ENCODE measurements at places on chromosomes 13 and 19.
A peak's percentile ranks its signal among the peaks of the same experiment; 100 is the strongest.

DNA sequence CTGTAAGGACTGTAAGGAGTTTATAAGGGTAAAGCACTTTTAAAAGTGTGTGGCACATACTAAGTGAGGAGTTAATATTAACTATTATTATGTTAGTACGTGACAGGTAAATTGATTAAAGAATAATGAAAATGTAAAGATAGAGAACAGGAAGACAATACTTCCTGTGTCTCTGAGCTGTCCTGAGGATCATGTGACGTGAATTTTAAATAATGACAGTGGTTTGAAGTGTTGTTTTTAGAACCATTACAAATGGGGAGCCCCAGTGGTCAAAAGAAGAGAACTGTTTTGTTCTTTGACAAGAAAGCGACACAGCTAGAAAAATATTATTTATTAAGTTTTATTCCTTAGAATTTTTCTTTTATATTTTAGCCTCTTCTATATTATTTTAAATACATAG, 241.2 kb upstream of the STARD13 start:
- DNase-seq = no peak

DNA sequence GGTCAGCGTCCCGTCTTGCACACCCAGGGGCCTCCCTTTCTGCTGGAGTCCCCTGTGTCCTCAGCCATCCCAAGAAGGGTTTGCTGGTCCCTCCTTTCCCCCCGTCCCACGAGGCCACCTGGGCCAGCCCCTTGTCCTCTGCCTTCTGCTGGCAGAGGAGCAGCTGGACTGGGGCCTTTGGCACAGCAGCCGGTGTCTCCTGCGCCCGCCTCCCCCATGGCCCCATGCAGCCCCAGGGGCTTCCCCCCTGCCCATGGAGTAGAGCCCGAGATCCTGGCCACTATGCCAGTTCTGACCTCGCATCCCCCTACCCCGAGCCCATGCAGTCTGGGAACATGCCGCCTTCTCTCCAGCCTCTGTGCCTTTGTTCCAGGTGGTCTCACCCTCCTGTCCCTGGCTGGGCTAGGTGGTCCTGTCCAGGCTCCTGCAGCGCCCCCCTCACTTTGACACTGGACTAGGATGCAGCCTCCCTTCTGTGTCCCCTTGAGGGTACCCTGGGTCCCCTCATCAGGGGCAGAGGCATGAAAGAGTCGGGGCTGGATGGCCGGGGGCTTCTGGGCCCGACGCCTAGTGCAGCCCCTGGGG, 5.7 kb upstream of the GARIN5A start:
- DNase-seq = no peak

DNA sequence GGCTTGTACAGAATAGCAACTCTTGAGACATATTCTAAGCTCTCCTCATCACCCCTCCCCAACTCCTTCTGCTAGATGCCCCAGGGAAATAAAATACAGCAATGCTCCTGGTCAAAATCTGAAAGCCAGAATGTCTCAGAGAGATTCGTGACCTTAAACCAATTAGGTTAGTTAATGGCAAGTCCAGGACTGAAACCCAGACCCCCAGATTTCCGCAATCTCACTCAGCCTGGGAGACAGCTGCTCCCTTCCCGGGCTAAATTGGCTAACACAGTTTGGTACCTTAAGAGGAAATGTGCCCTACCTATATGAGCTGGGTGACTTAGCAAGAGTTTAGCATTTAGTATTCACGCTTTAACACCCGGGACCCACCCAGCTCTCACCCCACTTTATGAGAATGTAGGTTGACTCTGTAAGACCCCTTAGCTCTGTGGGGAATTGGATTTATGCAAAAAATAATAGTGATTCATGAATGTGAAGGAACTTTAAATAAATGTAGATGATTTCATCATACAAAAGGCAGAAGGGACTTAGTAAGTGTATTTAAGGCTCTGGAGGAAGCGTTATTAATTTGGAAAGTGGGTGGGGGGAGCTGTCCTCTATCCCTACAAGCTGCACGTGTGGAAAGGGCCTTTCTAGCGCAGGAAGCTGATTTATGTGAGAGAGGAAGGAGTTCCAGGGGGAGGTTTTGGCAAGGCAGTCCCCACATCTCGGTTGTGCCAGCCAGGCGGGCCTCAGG, 1.1 kb downstream of the DLEU7 start:
- no peak for DNase-seq

DNA sequence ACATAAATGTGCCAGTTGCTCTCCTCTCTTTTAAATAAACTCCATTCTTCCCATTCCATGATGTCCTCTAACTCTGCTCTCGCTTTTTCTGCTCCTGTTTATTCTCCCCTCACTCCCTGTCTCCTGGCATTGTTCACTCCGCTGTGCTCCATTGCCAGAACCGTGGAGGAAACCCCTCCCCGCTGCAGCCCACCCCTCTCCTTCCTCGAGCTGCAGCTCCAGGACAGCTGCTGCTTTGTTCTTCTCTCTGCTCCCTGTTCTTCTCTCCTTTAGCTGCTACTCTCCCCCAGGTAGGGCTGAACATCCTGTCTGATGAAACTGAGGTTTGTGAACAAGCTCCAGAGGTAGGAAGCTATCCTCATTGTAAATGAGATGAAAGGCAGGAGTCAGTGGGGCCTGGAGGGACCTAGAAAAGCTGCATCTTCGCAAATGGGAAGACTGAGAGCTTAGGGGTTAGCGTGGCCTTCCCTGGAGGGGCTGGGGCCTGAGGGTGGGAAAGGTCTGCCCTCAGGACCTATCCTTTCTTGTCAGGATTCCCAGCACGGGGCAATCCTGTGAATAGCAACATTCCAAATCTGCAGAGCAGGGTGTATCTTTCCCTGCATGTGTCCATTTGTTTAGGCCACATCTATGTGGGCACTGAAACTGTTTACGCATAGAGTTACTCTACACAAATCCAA, 243.7 kb downstream of the DNAJC15 start:
- DNase-seq = no peak

- DNase-seq = no peak
These were observed 2.3 kb downstream of the NCCRP1 start for GRCh38 chr19:39199025-39199424.

- DNase-seq = no peak
These were observed 220.3 kb downstream of the KLF12 start for GRCh38 chr13:73913751-73914518.

- peak; percentile 63 for DNase-seq
These were observed 49.0 kb upstream of the FRY start for GRCh38 chr13:31982540-31982939.

DNA sequence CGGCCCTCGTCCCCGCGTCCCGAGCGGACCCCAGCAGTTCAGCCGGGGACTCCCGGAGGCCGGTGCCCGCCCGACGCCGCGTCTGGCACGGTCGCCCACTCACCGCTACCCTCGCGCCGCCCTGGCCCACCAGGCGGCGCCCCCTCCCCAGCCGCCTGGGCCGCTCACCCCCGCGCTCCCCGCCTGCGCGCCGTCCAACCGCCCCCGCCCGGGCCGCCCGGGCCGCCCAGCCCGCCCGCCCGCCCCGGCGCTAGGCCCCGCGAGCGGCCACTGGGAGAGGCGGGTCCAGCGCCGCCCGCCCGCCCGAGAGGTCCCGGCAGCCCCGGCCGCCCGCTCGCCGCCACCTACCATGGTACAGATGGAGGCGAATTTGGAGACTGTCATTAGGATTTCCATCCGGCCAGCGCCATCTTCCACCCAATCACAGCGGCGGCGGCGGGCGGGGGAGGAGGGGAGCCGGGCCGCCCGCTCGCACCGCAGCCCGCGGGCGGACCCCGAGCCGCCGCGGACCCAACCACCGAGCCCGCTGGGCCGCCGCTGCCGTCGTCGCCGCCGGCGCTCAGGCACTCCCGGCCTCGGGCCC, at the start of gene USP12:
USP12 (minus strand) TSS at position 568 of the 583 bp plus-strand sequence; CDS start at position 396, 172 bp downstream.
- DNase-seq = no peak

DNA sequence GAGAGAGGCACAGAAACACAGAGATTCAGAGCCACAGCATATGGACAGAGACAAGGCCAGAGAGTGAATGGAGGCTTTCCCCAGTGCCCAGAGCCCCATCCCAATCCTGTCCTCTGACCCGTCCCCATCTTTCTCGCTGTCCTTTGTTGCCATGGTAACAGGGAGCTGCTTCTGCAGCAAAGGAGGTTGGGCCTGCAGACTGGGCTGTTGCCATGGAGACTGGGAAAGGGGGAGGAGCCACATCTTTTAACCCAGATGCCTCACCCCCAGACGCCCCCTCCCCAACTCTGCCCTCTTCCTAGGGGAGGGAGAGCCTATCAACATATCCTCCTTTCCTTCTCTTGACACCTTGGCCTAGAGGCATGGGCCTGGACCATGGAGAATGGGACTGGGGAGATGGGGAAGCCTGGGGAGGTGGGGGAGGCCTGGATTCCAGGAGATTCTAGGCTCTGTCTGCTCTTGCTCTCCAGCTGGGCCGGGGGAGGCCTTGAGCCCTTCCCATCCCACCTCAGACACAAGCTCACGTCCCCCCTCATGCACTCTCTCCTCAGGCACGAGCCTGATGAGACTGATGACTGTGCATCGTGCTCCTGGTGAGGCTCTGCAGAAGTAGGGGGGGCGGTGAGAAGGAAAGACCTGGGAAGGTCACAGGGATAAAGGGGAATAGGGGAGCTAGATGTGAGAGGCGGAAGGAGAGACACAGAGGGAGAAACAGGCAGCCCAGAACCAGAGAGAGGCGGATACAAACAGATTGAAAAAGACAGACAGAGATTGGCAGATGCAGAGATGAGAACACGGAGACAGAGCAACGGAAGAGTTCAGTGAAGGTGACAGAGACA, 2.1 kb upstream of the ATP1A3 start:
- no peak for DNase-seq

- DNase-seq = no peak
These were observed 258.4 kb downstream of the SPRY2 start for GRCh38 chr13:80082396-80083080.

DNA sequence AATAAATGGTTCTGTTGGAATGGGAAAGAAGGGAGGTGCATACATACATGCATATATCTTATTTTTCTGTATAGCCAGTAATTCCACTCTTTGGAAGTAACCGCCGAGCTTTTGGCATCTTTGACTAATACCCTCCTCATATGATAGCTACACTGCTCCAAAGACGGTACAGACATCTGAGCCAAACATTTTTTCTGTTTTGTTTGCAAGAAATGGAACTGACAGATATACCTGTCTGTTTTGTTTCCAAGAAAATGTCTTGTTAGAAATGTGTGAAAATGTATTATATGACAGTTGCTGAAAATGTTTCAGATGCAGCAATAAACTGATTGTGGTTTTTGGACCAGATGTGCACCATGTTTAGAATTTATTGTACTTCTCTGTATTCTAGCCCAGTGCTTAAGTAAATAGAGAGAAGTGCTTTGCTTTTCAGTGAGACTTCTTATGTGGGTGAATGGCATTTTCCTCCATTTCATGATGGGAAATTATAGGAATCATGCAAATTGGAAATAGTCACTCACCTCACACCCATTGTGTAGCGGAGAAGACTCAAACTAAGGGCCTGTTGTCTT, 396.9 kb downstream of the KCNRG start:
- DNase-seq = no peak

- DNase-seq = no peak
These were observed 992.6 kb downstream of the PCDH9 start for GRCh38 chr13:66237411-66238062.

GRCh38 chr19:51258165-51259160, 7.6 kb downstream of the SIGLECL1 start:
- no peak for DNase-seq

GRCh38 chr13:24747248-24748060, 16.5 kb upstream of the RNF17 start:
- DNase-seq = peak; percentile 19

GRCh38 chr19:44592451-44592890, 20.9 kb upstream of the IGSF23 start:
- no peak for DNase-seq

- no peak for DNase-seq
These were observed 16.0 kb downstream of the KCNC3 start for GRCh38 chr19:50312967-50313811.

- no peak for DNase-seq
These were observed 16.3 kb upstream of the PTBP1 start for GRCh38 chr19:780935-781334.

DNA sequence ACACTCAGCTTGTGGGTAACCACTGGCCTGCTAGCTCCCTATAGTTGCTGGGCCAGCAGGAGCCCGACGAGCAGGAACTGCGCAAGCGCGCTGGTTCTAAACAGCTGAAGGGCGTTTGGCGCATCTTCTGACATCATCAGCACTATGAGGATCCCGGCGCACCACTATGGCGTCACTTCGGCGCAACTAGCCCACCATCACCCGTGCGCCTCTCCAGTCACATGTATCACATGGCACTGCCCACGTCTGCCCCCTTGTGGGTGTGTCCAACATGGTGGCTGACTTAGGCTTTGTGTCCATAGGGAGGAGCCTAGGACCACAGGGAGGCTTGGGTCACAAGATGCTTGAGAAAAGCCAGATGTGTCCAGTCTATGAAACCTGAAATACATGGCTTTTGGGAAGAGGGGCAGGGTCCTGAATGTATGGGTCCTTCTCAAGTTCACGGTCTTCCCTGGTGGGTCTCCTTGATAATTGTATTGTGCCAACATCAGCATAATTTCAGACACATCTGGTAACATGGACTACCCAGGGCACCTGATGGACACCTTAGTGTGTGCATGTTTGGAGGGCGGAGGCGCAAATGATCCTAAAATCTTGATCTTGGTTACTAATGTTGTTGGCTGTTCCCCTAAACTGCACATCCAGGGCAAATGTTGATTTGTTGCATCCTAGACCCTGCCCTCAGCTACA, 18.0 kb downstream of the KLK4 start:
- no peak for DNase-seq

DNA sequence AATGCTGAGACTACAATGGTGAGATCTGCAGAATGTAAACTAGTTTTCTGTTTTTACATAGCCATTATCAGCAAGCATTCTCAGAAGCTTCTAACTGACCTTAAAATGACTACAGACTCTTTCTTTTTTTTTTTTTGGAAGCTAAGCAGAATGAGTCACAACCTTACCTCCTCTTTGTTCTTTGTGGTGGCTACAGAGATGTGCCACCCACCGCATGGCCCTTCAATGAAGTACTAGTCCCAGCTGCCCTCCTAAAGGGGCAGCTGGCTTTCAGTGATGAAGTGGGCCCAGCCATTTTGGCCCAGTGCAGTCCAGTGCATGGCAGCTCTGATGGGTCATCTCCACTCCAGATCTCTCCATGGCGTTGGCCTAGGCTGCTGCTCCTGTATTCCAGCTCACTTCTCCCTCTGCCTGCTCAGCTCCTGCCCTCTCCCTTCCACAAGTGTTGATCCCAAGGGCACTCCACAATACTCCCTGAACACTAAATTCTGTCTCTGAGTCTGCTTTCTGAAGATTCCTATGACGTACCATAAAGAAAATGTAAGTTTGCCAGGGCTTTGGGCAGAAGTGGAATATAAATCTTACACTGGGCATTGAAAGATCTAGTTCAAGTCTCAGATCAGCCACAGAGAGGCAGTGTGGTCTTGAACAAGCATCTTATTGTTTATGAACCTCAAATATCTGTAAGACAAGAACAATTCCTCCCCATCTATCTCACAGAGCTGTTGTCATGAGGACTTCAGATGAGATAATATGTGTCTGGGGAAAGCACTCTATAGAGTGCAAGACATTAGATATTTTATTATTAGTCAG, 85.6 kb downstream of the RXFP2 start:
- DNase-seq = no peak

GRCh38 chr13:89695343-89696257, 1651.9 kb upstream of the MIR17HG start:
- DNase-seq = no peak

All from NCI-H2107 (cell line).